ENCODE measurements at places on chromosomes 13 and 19.

DNA sequence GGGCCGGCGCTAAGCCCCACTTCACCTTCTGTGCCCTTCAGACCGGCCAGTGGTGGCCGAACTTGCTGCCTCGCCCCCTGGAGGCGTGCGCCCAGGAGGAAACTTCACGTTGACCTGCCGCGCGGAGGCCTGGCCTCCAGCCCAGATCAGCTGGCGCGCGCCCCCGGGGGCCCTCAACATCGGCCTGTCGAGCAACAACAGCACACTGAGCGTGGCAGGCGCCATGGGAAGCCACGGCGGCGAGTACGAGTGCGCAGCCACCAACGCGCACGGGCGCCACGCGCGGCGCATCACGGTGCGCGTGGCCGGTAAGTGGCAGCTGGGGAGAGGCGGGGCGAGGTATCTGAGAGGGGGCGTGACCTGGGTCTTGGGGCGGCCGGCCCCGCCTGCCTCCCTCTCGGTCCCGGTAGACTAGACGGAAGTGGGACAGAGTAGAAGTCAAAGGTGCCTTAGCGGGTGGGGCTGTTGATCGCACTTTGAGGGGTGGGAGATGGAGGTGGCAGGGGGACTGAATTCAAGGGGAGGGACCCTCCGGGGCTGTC is 5.6 kb downstream of the ICAM5 start:
- DNase-seq, result no peak

- no peak for DNase-seq
Measured at GRCh38 chr19:41050426-41050825, 37.8 kb upstream of the CYP2A13 start.

DNA sequence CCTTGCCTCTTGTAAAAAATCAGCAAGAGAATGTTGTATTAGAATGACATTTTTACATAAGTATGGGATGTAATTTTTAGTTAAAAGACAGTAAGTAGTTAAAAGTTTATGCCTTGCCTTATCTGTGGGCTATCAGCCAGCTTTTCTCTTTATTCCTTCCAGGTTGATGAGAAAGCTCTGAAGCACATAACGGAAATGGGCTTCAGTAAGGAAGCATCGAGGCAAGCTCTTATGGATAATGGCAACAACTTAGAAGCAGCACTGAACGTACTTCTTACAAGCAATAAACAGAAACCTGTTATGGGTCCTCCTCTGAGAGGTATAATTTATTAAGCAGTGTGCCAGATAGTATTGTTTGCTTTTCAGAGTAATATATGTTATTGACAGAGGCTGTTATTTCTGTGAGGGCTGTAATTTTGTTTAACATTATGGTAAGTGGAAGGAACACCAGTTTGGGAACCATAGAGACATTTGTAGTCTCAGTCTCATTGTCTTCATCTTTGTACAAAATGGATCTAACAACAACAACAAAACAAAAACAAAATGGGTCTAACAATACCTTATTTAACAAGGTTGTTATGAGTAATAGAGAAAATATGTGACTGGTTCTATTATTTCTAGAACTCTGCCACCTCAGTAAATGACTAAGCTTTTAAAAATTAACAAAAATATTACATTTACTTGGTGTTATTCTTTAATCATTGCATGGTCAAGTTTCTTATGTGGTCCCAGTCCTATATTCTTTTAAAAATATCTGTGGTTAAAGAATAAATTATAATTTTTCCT is 112.8 kb downstream of the TDRD3 start:
- no peak for DNase-seq

- DNase-seq, result no peak
Measured at GRCh38 chr19:12979974-12980373, 10.6 kb downstream of the DAND5 start.

DNA sequence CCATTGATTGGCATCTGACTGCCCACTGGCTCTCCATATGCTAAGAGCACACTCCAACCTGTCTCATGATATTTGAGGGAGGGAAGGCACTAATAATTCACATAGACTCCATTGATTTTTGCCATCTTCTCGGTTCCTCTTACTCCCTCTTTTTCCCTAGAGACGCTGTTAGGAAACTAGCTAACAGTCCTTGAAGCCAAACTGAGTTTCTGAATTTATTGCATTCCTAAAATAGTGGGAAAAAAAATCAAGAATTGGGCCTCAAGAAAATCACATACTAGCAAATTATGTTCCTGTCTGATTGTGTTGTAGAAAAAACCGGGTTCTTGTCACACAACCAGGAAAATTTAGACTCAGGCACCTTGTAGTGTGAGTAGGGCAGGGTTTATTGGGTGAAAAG is 86.4 kb upstream of the SLC7A1 start:
- DNase-seq, result no peak

- DNase-seq, result no peak
Measured at GRCh38 chr13:65149687-65150086, 2080.4 kb downstream of the PCDH9 start.

DNA sequence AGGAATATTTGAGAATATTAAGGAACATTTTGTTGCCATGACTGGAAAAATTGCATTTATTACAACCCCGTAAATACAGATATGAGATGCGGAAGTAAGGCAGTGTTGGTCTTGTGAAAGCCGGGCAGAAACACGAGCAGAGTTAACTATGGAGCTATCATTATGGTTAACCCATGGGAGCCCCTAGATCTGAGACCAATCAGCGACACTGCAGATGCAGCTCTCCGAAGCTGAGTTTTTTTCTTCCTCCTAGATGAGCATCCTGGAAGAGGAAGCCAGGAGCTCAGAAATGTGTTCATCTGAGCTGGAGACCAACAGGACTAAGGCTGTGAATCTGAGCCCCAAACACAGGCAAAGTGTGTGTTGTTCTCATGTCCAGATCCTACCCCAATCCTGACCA is 123.0 kb upstream of the KL start:
- DNase-seq, result no peak

- no peak for DNase-seq
Measured at GRCh38 chr19:34504273-34504808, 22.8 kb downstream of the WTIP start.

- no peak for DNase-seq
Measured at GRCh38 chr13:96860882-96861281, 133.4 kb downstream of the OXGR1 start.

Data from activated CD4-positive, alpha-beta T cell treated with anti-CD3 and anti-CD28 coated beads, Interleukin-2, Interleukin-4, amounts not matched to agents 100 ng/mL and 50 ng/mL, durations not matched to agents 16 hours and 8 hours (primary cell).